ENCODE measurements at places on chromosomes 3 and 15. TPM values are rescaled to one million over a fixed set of nuclear protein-coding genes. Genes with fewer than 3 reads are reported as not detected.

- no peak for DNase-seq
Measured at GRCh38 chr15:46354443-46354842, 719.6 kb downstream of the SQOR start.

DNA sequence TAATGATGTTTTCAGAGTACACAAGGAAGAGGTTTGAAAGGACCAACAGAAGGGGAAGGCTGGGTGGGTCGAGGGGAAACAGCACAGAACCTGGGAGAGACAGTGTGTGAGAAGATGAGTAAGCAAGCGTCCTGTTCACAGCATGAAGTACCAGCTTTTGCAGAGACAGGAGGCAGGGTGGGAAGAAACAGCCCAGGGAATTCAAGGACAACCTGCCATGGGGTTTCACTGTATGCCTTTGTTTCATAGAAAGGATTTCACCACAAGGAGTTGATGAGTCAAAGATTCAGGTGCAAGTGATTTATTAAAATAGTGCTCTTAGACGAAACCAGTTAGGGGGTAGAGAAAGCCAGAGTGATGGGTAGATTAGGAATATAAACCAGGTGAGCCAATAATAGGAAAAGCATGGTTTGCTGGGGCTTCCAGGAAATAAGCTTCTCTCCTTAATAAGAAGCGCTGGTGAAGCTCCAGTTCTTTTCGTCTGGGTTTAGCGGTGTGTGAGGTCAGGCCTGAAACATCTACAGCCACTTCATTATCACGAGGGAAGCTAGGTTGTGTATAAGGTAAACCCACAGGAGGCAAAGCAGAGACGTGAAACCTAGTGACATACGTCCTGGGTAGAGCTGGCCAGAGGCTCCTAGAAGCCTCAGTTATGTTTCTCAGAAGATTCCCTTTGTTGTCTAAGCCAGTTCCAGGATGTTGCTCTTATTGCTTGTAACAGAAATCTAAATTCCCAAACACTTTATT is 3.9 kb downstream of the HHLA2 start:
- peak; percentile 22 for DNase-seq

DNA sequence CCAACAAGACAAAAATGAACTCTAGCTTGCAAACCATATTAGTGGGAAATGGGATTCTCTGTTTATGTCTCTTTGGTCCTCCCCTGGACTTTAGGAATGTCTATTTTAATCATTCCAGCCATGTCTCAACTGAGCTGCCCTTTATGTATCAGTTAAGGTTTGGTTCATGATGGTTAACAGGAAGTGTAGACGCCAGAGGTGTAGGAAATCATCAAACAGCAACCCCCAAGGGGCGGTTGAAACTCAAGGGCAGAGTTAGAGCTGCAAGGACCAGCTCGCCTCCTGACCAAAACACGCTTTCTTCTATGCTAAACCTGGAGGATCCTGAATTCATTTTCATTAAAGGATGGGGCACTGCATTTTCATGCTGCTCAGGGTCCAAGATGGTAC is 53.7 kb upstream of the HEG1 start:
- DNase-seq, result no peak

GRCh38 chr3:30649572-30650318 is 43.3 kb downstream of the TGFBR2 start:
- no peak for DNase-seq

DNA sequence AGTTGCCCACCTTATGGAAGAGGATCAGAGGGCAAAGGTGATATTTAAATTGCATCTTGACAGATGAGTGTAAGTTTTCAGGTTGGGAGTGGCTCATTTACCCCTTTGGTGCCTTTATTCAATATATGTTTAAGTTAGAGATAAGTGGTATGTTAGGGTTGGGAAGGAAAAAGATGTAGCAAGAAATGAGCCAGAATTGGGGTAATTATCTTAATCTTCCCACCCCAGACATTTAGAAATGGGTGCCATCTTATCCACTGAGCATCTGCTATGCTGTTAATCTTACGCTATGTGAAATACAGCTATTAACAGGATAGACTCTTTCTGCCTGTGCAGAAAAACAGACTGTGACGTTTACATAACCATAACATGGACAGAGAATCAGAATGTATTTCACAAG is 6.3 kb downstream of the CMTM7 start:
- no peak for DNase-seq

- no peak for DNase-seq
Measured at GRCh38 chr3:129723558-129724324, 117.3 kb upstream of the PLXND1 start.

DNA sequence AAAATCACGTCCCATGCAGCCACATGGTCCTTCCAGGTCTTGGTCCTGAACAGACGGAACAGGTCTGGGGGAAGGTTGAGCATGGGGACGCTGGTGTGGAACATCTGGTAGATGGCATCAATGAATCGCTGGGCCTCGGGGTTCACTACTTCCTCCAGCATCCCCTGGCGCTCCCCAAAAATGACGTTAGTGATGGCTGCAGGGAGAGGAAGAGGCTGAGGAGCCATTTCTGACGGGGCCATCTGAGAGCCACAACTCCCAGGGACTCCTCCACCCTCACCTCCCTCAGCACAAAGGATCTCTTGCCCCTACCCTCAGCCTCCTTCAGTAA is 23.7 kb downstream of the CYP11A1 start:
- no peak for DNase-seq

- DNase-seq, result no peak
Measured at GRCh38 chr15:61541516-61541915, 312.4 kb upstream of the RORA start.

CHRFAM7A gene
- total RNA-seq, result 0.04 TPM

CA12 gene
- total RNA-seq, result 0.39 TPM
